ENCODE measurements at places on chromosomes 3 and 15.

GRCh38 chr15:71202712-71203111 is 87.4 kb downstream of the THSD4 start:
- DNase-seq = no peak

DNA sequence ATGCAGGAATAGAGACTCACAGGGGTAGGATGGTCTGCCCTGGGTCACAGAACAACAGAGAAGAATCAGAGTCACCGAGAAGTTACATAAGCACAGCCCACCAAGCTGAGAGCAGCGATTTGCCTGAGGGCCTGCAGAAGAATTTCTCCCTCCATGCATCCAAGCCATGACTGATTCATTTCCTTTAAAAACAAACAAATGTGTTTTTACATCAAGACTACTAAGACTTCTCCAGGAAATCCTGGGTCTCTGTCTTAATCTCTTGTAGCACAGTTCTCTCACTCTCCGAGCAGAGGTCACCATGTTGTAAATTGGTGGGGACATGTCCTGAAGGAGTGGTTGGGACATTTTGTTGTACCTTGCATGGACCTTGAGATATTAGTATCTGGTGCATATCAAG is 159.8 kb downstream of the THSD4 start:
- DNase-seq = no peak

- DNase-seq = peak; percentile 39
These were observed 17.6 kb upstream of the CYP11A1 start for GRCh38 chr15:74384881-74385643.

- no peak for DNase-seq
These were observed 10.0 kb upstream of the CRTC3 start for GRCh38 chr15:90519688-90520087.

GRCh38 chr3:32438596-32439344 is 47.1 kb downstream of the CMTM7 start:
- DNase-seq = no peak

DNA sequence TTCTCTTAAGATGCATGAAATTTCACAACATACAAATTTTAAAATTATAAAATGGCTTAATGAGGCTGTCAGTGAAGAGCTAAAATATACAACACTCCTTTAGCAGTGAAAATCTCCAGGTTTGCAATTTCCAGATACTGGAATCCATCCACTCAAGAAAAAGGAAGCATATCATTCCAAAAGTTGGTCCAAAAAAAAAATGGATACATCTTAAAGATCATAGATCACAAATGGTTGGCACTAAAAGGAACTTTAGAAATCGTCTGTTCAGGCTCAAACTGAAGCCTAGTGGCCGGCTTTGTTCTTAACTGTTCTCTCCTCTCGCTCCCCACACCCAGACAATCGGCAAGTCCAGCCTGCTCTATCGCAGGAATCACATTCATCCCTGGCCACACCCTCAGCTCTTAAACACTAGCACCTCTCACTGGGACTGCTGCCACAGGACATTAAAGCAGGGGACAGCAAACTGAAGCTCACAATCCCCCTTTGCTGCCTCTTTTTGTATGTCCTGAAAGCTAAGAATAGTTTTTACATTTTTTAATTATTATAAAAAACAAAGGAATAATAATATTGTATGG is 130.3 kb upstream of the CDIN1 start:
- DNase-seq = no peak

DNA sequence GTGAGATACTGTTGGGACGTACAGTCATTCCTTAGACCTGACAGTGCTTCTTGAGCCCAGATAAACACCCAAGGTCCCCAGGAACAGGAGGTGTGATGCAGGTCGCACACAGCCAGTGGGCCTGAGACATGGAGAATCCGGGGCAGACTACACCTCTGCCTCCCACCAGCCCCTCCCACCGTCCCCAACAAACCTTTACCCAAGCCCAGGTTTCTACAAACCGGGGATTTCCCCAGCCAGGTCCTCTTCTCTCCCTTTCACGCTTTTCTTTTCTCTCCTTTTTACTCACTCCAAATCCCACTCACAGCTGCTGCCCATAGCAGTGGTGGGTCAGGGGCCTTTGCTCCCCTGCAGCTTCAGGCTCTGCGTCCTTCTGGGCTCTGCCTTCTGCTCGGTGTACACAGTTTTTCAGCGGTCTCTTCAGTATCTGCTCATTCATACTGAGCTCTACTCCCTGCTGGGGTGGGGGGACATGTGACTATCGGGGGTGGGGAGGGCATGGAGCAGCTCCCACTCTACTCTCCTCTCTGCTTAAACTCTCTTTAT is 4.8 kb upstream of the PCSK6 start:
- no peak for DNase-seq

DNA sequence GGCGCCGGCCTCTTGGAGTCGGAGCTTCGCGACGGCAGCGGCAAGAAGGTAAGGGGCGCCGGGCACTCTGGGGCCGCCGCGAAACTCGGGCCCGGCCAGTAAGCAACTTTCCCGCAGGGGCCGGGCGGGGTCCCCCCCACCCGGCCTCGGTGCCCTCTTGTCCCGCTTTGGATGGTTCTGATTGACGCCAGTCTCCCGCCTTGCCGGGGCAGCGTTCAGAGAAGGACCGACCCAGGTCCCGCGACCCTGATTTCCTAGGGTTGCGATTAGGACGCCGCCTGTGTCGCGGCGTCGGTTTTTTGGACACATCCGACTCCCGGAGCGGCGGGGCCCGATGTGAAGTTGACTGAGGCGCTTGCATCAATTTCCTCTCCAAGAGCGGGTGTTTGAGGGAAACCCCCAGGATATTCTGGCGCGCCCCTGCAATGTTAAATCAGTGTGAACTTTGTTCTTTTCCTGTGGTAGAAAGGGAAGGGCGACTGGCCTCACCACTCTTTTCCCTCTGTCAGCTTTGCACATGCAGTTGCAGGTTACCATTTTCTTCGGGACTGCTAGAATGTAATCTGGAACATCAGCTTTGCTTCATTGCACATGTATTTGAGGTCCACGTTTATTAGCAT is 755 bp downstream of the PDE8A start:
- DNase-seq = peak; percentile 10

- DNase-seq = no peak
These were observed 121.6 kb downstream of the EEFSEC start for GRCh38 chr3:128274837-128275236.

GRCh38 chr15:34133511-34133910 is 31.6 kb downstream of the PGBD4 start:
- DNase-seq = no peak

DNA sequence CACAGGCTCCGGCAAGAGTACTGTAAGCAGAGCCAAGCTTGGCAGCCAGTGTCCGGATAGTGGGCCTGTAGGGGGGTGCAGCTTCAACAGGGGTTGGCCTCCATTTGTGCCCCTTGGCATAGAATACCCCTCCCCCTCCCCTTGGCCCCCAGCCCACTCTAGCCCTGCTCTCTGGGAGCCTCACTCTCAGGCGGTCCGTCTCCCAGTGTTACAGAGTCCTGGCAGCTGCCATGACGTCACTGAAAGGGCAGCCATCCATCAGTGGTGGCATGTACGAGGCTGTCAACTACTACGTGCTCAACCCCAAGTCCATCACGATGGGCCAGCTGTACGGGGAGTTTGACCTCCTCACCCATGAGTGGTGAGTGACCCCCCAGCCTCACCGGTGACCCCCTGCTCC is 50.4 kb downstream of the DNAH1 start:
- no peak for DNase-seq

DNA sequence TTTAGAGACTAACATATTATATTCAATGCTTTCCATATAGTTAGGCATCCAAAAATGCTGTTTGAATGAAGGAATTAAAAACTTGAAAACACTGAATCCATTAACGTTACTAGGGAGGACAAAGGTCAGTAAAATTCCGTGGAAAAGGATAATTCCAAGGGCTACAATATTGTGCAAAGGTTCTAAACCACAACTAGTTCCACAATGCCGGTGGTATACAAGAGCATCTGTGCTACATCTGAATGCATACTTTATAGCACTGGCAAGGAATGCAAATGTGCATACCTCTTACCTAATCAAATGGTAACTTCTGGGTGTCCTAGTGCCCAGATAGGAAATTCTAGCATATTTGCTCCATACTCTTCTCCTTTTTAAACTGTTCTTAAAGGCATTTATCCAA is 2.2 kb downstream of the ICE2 start:
- DNase-seq = no peak

DNA sequence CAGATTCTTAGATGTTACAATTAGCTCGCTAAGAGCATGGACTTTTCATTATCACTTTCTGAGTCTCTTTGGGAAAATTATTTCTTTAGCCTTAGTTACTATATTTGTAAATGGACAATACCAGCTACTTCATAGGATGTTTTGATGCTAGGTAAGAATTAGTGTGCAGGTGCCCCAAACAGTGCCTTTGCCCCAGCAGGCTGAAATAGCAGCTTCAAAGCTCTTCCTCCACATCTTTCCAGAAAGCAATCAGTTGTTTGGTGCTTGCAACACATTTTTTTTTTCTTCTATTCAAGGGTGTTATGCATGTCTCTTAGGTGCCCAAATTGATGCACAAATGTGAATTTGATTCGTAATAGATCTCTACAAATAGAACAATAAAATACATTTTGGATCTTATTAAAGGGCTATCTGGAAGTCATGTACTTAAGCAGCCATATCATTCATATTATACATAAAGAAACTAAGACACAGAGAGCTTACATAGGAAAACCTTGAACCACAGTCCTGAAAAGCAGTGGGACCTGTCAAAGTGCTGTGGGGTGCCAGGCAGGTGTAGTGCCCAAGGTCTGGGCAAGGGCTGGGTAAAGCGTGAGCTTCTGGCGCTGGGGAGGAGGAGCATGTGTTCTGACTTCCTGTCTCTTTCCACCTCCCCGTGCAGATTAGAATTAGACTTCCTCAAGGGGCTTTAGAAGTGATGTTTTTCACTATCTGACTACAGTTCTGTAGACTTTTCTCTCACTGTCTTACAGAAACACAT is 62.9 kb downstream of the FNDC3B start:
- peak; percentile 18 for DNase-seq

DNA sequence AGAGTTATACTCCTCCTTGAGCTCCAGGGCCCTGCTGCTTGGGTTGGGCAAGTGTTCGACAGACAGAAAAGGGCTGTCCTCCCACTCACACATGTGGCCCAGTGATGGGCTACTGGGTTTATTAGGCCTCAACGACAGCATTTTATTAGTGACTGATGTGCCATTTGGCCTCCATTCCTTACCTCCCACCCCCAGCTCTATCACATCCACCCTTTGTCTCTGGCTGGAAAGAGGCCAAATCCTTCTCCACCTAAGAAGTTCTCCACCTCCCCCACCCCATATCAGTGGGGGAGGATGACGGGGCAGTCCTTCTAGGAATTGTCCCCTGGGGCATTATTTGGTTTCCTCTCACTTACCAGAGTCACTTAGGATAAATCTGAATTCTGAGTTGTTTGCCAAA is 57.1 kb upstream of the WNT5A start:
- no peak for DNase-seq

- no peak for DNase-seq
These were observed 79.5 kb upstream of the BLM start for GRCh38 chr15:90637693-90638092.

DNA sequence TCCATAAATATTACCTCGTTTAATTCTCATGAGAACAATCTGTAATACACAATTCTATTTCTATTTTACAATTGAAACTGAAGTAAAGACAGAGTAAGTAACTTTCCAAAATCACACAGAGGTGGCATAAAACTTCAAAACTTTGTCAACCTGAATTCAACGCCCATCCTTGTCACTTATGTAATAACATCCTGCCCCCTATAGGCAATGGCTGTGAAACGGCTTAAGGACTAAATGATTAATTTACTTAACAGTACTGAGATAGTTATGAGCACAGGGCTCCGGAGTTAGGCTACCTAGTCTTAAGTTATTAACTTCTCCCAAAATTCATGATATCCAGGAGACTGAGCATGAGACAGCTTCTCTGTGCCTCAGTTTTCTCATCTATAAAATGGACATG is 293.1 kb upstream of the CHRM5 start:
- DNase-seq = no peak

DNA sequence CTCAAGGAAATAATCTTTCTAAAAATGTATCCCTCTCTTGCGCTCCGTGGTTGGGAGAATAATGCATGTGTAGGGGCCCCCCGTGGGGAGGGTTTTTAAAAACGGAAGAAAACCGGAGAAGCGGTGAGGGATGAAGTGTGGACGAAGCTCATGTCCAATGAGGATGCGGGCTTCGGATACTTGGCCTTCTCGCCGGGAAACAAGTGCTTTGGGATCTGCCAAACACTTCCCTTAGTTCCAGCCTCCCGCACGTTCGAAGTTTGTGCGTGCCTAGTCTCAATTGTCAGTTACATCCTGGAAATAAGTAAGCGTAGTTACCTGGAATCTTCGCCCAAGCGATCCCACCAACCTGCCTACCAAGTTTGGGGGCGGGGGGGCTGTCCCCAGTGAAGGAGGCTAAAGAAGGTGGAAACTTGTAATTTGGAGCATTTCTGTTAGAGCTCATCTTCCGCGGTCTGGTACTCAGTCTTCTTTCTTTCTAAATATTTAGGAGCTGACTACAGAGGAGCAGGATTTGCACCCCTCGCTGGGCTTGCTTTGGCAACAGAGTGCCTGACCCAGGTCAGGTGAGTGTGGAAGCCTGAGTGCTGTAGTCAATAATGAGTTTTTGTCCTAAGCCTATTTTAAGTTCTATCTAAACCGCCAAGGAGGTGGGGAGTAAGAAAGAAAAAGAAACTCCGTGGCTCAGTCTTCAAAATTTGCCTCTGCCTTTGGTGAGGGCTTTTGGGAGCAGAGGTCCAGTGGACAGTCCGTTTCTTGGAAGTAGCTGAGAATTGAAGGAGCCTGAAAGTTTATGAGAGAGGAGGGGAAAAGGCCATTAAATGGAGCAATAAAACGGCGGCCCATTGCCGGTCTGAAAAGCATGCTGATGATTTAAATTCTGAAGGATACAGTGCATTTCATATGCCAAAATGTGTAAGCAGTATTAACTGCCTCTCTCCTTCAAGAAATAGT is 1.1 kb downstream of the ITPR1 start:
- DNase-seq = no peak

DNA sequence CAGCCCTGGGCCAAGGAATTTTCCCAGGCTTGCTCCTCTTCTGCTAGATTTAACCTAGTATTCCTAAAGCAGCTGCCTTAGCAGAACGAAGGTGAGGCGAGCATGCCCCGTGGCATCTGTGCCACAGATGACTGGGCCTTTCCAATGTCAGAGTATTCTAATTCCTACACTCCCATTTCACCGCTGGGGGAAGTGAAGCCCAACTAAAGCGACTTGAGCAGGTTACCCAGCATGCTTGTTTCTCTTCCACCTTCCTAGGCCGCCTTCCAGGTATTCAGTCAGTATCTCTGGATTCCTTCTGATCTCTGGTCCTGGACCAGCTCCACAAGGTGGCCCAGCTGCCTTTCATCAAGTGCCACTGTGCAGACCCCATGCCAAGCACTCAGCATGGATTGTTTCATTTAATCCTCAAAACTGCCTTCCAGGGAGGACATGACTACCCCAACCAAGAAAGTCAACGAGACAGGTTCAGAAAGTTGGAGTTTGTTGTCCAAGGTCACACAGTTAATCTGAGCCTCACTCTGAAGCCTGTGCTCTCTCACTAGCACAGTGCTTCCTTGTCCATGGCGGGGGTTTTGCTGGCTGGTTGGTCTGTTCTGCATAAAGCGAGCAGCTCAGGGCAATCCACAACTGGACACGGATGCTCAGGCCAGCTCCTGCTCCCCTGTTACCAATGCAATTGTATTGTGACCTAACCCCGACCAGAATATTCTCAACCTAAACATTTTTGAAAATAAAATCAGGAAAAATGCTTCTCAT is 15.1 kb downstream of the MYO5C start:
- no peak for DNase-seq
